Activated CD4-positive, alpha-beta T cell treated with anti-CD3 and anti-CD28 coated beads for 24 hours (primary cell): ENCODE measurements at places on chromosomes 7 and 10.

DNA sequence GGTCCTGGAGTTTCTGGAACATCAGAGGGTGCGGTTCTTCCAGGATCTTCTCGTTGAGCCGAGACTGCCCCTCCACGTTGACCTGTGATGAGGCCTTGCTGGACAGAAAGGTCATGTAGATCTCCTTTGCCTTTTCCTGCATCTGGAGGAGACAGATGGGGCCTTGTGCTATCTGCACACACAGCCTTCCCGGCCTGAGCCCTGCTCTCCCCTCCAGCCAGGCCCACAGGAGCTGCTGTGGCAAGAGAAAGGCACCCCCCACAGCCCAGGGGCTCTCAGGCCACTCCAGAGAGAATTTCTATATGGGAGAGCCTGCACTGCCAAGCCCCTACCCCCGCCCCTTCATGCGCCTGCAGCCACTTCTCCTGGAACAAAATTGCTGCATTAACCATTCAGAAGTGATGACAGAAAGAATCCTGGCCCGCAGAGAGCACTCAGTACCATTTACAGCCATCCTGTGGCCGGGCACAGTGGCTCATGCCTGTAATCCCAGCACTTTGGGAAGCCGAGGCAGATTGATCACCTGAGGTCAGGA lies 26.9 kb downstream of the RGS10 start:
- DNase-seq = no peak

DNA sequence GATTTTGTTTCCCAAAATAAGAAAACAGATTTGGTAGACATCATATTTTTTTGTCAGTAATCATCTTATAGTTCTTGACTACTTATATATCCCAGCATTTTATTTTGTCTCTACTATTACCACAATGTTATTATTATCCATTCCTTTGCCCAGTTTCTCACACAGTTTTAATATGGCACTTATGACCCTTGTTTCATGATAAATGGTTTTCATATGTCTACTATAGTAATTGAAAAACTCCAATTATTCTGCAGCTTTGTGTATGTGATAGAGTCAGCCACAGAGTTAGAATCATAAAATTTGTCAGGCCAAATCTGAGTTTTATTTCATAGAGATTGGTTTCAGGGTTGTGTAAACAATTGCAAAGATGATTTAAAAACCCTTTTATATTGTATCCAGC lies 203.9 kb downstream of the MALRD1 start:
- DNase-seq = no peak

- no peak for DNase-seq
Measured at GRCh38 chr10:61164458-61165160, 220.6 kb upstream of the RHOBTB1 start.

GRCh38 chr7:132825932-132826835 lies 249.9 kb upstream of the PLXNA4 start:
- no peak for DNase-seq

DNA sequence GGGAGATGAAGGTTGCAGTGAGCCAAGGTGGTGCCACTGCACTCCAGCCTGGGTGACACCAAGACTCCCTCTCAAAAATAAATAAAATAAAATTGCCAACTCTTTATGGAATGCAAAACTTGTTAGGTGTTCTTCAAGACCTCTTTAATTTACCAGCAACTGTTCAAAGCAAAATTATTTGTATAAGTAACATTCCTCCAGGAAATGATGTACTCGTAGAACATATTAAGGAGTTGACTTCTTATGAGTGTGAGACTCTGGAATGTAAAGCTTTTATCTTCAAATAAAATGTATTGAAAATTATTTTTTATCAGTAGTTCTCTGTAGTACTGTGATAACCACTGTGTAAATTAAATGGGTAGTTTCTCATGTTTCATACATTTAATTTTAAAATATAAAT lies 94.4 kb downstream of the CYP51A1 start:
- DNase-seq = no peak

- no peak for DNase-seq
Measured at GRCh38 chr7:119900996-119901672, 371.8 kb upstream of the KCND2 start.

GRCh38 chr10:30988831-30989435 lies 42.7 kb downstream of the ZNF438 start:
- DNase-seq = no peak

DNA sequence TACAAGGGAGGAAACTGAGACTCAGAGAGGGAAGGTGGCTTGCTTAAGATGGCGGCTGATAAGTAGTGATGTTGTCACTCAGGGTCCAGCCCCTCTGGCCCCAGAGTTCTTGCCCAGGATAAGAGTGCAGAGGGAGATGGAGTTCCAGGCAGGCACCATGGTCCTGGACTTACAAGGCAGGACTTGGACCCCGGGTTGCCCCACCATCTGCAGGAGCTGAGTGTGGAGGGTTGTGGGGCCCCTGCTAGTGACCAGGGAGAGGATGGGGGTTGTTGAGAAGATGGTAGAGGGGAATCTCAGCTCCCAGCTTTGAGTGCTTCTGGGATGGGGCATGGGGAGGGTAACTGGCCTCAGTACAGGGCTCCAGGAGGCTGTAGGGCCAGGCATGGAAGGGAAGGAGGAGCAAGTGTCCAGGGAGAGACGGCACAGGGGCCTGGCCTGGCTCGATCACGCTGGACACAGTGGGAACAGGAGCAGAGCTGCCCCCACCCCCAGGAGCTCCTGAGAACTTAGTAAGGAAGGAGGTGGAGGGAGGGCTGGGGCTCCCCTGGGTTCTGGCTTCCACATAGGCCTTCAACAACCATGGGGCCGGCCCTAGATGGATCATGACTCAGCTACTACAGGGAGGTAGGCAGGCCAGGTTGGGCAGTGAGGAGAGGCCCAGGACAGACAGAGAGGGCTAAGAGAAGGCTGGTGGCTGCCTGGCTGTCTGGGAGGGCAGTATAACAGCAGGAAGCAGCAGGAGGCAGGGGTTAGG lies 28.2 kb downstream of the PPIF start:
- no peak for DNase-seq

- no peak for DNase-seq
Measured at GRCh38 chr10:100615241-100615640, 79.5 kb downstream of the HIF1AN start.

DNA sequence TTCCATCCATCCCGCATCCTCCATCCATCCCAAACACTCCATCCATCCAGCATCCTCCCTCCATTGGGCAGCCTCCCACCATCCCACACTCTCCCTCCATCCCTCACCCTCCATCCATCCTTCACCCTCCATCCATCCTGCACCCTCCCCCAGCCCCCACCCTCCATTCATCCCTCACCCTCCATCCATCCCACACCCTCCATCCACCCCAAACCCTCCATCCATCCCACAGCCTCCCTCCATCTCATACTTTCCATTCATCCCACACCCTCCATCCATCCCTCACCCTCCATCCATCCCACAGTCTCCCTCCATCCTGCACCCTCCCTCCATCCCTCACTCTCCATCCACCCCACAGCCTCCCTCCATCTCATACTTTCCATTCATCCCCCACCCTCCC lies 60.4 kb downstream of the FOXI2 start:
- DNase-seq = no peak

GRCh38 chr10:121607310-121608055 lies 9.2 kb upstream of the FGFR2 start:
- no peak for DNase-seq

DNA sequence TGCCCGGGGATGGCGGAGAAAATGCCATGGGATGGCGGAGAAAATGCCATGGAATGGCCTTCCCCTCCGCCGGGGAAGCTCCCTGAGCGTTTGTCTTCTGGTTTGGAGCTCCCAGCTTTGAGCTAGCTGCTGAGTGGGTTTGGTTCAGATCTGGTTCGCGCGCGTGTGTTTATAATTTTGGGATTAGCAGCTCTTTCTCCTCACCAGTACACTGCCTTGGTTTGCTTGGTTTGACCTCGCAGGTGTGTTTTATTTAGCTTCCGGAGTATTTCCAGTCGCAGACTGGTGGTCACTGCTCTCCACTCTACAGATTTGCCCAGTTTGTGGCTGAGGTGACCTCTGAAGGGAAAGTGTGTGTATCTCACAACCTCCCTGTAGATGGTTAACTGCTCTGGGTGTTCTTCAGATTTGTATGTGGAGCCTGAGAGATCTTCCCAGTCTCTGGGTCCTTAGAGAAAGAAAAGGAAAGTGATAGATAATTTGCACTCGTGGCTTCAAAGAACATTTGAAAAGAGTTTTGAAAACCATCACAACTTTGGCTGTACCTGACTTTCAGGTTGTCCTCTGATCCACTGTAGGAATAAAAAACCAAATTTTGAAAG lies 597 bp downstream of the ZNF277 start:
- no peak for DNase-seq

- DNase-seq = no peak
Measured at GRCh38 chr10:84075226-84076046, 63.9 kb upstream of the GHITM start.

DNA sequence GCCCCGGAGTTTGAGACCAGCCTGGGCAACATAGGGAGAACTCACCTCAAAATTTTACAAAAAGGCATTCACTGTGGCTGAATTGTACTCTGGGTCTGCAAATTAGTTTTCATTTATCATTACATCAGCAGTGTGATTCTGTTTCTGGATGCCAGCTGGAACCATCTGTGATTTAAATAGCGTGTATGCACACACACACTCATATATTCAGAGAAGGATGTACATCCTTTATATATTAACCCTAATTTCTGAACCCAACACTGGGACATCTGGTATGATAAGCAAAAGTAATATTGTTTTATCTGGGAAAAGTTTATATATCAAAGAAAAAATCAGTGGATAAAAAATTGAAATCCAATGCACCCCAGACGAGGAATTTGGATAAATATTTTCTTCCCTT lies 33.8 kb upstream of the LYZL1 start:
- DNase-seq = no peak

DNA sequence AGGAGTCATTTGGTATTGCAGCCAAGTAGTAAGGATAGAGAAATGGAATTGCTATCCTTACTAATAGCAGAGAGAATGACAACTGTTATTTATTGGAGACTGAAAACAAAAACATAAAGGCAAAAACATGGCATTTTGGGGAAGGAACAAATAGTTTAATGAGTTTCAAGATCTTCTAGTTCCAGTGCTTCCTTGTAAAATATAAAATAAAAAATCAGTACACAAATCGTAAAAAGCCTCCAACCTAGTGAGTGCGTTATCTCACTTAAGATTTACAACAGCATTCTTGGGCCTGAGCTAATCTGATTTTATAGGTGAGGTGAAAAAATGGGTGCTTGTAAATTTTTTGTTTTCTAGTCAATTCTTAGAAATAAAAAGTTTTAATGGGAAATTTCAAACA lies 3.3 kb downstream of the RBM33 start:
- no peak for DNase-seq

- no peak for DNase-seq
Measured at GRCh38 chr10:92082583-92083280, 159.2 kb downstream of the BTAF1 start.

GRCh38 chr7:106181658-106182265 lies 69.7 kb upstream of the SYPL1 start:
- no peak for DNase-seq

GRCh38 chr10:104334965-104335650 lies 3.2 kb downstream of the ITPRIP start:
- no peak for DNase-seq

- DNase-seq = no peak
Measured at GRCh38 chr7:91235211-91235832, 28.9 kb upstream of the FZD1 start.

- no peak for DNase-seq
Measured at GRCh38 chr10:97648562-97649404, 8.3 kb downstream of the PI4K2A start.

GRCh38 chr10:125026036-125026931 lies 84.4 kb downstream of the ZRANB1 start:
- no peak for DNase-seq

- no peak for DNase-seq
Measured at GRCh38 chr7:141055146-141055545, 18.7 kb upstream of the TMEM178B start.

DNA sequence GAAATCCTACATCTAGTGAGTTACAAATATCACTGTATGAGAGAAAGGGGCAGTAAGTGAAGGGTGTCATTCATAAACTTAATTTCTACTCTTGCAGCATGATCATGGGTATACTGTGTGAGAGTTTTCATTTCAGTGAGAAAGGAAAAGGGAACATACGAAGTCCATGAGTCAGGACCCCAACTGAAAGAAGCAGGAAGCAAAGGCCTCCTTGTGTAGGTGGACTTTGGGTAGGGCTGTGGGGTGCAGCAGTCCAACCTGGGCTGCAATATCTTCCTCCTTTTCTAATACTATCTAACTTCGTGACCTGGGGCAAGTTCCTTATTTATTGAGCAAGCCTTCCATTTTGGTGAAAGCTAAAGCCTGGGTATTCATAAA lies 248.2 kb upstream of the TCF7L2 start:
- no peak for DNase-seq

DNA sequence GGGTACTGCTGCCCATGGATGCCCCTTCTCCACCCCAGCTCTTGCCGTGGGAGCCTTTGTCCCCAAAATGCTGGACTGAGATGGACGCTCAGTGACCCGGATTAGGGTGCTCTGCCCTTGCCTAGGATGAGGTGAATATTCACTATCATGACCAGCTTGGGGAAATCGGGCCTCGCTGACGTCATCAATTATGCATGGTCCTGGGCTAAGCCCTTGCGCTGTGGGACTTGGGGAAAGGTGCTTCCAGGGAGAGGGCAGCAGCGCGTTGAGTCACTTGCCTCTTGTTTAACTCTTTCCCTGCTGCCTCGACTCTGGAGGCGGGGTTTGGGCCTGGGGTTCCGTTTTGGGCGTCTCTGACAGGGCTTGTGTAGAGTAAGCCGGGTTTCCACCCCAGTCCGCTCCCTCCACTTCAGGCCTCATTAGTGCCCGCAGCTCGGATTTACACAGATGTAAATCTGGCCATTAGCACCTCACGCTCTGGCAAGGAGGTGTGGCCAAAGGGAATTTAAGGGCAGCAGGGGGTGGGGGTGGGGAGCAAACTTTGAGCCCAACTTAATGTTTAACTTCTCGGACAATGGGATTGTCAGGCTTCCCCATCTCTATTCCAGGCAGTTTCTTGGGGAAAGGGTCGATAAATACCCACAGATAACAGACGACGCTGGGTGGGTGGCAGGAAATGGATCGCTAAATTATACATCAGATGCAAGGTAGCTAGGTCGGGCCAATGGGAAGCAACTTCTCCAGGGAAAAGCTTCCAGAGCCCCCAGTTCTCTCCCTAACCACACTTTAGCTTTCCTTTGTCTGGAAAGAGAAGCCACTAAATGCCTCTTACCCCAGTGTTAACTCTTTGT lies 51.3 kb upstream of the TCF7L2 start:
- DNase-seq = no peak

GRCh38 chr10:94613-95012 lies 40.6 kb upstream of the ZMYND11 start:
- no peak for DNase-seq

DNA sequence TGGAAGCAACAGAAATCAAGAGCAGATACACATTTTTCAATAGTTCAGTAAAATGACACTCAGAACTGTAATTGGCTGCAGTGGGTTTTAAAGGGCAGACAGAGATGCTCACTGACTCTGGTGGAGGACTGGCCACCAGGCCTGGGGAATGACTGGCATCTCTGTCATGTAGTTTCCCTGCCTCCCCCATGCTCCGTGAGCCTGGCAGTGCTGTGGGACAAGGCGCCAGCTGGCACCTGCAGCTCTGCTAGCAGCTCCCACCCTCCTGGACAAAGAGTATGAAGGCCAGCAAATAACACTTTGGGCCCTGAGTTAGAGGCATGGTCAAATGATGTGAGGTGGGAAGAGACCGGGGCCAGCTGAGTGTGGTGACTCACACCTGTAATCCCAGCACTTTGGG lies 15.0 kb downstream of the TSPAN33 start:
- no peak for DNase-seq
